ENCODE measurements at places on chromosomes 4 and X. TPM values are rescaled to one million over a fixed set of nuclear protein-coding genes. Genes with fewer than 3 reads are reported as not detected.

BANK1 gene
- 11.9 TPM for total RNA-seq

FHDC1 gene
- total RNA-seq, result 0.10 TPM

GUCY1B1 gene
- total RNA-seq, result 0.75 TPM

ADGRL3 gene
- not detected for total RNA-seq

DGAT2L6 gene
- total RNA-seq, result not detected

TXK gene
- 52.4 TPM for total RNA-seq

All from T-helper 17 cell (primary cell).